ENCODE measurements at places on chromosomes 13 and 19.
A peak's percentile ranks its signal among the peaks of the same experiment; 100 is the strongest.

- no peak for DNase-seq
Measured at GRCh38 chr13:30107121-30107520, 200.2 kb downstream of the KATNAL1 start.

- no peak for DNase-seq
Measured at GRCh38 chr13:99376132-99376531, 68.9 kb upstream of the GPR183 start.

DNA sequence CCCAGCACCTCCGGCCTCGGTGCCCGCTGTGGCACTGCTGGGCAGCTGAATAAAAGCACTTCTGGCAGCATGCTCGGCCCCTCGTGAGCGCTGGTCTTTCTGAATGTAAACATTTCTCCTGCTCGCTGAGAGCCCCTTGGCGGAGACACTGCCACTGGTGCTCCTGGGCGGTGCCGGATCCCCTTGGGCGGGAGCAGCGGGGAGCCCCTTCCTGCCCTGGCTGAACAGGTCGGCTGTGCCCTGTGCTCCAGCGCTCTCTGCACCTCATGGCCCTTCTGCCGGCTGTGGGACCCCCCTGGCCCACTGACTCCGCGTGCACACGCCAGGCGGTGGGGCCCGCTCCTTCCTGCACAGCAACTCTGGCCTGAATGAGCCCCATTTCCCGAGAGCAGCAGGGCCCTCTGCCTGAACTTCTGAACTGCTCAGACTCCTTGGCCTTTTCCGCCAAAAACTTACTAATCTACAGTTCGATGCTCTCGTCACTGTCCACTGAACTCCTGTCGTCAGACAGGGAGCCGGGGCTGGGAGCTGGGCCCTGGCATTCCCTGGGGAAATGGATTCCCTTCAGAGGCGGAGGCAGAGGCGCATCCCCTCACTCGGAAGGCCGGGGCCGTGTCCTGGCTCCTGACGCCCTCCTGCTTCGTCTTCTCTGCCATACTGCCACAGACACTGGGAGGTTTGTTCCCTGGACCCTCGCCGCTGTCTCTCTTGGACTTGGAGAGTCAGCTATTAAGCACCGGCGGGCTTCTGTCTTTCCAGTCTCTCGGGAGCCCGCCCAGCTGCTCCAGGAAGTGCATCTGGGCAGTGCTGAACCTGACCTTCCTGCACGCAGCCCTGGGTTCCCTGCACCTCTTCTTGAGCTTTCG, 14.2 kb downstream of the RB1 start:
- DNase-seq = no peak

DNA sequence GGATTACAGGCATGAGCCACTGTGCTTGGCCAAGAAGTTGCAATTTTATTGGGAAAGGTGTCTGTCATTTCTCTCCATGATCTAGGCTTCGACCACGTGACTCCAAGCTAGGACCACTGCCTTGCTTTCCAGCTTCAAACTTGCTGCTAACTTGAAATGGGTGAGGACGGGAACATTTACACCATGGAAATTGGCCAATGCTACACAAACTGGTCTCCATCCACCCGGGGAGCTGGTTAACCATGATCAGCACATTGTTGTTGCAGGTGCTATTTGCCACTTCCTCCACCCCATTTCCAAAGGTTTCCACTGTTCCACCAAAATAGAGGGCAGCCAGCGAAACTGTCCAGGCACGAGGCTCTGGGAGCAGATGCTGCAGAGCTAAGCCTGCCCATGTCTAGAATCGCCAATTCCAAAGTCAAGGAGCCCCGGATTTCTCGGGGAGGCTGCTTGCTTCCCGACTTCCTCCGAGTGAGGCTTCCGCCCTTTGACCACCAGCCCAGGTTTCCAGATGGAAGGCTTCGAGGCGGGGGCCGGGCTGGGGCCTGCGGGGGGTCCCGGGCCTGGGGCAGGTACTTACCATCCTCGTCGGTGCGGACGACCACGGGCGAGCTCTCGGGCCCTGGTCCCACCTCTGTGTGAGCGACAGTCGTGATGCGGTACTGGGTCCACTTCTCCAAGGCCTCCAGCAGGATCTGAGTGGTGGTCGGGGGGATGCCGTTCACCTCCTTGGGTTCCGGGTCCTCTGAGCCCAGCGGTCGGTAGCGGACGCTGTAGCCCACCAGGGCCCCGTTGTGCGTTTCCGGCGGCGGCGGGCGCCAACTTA, 109.7 kb downstream of the PTPRS start:
- no peak for DNase-seq

DNA sequence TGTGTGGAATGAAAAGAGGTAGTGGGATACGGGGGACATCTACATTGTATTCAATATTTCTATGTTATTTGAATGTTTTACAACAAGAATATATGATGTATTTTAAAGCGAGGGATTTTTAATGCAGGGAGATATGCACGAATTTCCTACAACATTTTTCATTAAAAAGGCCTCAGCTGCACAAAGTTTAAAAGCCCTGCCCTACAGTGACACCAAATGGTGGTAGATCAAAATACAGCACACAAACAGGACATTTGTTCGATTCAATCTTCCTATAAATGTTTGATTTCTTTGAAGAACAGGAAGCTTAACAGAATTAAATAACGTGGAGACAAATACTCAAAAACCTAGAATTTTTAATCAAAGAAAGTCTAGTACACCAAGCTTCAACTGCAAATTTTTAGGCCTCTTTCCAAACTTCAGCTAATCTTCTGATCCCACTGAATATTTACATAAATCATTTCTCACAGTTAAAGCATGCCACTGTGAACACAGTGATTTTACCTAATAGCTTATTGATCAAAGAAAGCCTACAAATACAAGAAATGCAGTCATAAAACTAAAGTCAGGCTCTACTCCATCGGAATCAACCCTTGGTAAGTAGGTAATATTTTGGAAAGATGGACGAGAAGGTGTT, 257.2 kb downstream of the DIAPH3 start:
- DNase-seq = peak; percentile 43

DNA sequence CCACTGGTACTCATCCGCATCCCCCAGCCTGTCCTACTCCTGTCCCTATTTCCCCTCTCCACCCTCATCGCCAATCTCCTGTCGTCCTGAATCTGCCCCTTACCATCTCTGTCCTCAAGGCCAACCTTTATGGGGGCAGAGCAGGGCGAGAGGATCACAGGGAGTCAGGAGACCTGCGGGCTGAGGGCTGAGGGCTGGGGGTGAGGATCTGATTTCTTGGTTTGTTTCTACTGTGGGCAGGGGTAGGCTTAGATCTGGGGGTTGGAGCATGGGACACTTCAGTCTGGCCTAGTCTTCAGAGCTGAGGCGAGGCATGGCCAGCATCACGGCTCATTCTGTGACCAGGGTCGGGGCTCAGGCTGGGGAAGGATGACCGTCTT, 16.5 kb upstream of the ERCC1 start:
- DNase-seq = no peak

- no peak for DNase-seq
Measured at GRCh38 chr13:109809216-109809932, 23.0 kb upstream of the IRS2 start.

- DNase-seq = no peak
Measured at GRCh38 chr19:40576151-40576584, 505 bp upstream of the SHKBP1 start.

GRCh38 chr13:50366488-50367174, 351.4 kb downstream of the KCNRG start:
- DNase-seq = no peak

DNA sequence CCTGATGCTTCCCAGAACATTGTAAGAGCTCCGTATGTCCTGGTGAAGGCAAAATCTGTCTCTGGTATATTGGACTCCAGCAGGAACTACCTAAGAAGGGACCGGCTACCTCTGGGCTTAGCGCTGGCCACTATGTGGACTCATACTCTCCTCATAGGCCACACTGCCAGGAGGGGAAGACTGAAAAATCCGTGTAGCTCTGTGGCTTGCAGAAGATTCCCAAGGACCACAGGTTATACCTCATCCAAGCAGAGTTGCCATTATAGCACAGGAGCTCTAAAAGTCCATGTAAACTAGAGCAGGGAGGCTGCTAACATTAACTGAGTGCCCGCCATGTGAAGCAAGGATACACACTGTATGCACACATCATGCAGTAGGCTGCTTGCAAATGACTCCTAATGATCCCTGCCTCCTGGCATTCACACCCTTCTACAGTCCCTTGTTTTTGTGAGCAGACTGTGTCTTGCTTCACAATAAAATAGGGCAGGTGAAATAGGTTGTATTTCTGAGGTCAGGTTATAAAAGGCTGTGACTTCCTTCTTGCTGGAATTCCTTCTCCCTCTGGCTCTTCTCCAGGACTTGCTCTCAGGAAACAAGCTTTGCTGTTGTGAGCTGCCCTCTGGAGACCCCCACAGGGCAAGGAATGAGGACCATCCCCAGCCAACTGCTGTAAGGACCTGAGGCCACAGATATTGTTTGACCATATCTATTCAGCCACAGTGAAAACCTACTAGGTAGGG, 192.6 kb upstream of the UBL3 start:
- DNase-seq = no peak

- DNase-seq = peak; percentile 46
Measured at GRCh38 chr19:48780631-48781391, 25.5 kb downstream of the FGF21 start.

DNA sequence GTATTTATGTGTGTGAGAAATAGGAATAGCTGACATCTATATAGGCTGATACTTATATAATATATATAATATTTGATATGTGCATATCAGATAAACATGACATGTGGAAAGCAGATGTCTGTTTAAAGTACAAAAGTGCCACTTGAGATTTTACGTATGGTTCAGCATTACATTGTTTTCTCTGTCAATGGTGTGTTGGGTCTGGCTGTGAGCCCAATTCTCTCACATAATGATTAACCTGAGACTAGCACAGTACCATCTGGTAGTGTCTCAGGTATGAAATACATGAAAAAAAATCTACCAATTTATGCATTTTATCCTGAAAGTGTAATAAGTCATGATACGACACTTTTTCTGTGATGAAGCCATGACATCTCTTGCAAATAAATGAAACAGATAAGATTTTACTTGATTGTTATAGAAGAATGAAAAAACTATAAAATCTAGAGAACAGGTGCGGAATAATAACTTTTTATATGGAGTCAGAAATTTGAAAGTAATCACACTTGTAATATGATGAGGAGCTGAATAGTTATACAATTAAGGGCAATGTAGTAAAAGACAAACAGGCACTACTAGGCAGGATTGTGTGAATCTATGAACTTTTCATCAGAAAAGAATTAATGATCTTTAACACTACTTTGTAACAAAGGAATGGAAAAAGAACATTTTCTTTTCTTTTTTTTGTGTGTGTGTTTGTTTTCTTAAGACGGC, 1405.0 kb downstream of the OLFM4 start:
- DNase-seq = no peak

GRCh38 chr19:33499248-33499647, 22.3 kb downstream of the PEPD start:
- no peak for DNase-seq

DNA sequence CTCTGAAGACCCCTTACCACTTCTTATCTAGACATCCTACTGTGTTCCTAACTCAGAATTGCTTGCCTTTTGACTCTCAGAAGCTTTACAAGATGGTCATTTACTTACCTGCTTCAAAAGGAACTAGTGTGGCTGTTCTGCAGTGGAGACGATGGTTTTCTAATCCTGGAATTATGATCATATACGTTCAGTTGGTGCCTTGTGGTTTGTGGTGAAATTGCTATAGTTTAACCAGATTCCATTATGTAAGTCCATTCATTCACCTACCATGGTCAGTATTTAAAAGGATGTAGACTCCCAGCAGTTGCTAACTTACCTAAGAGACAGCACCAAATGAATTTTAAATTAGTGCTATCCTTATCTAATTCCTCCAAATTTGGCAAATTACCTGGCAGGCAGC, 210.9 kb downstream of the SHISA2 start:
- DNase-seq = no peak

GRCh38 chr19:3279306-3279705, 54.8 kb downstream of the CELF5 start:
- no peak for DNase-seq

DNA sequence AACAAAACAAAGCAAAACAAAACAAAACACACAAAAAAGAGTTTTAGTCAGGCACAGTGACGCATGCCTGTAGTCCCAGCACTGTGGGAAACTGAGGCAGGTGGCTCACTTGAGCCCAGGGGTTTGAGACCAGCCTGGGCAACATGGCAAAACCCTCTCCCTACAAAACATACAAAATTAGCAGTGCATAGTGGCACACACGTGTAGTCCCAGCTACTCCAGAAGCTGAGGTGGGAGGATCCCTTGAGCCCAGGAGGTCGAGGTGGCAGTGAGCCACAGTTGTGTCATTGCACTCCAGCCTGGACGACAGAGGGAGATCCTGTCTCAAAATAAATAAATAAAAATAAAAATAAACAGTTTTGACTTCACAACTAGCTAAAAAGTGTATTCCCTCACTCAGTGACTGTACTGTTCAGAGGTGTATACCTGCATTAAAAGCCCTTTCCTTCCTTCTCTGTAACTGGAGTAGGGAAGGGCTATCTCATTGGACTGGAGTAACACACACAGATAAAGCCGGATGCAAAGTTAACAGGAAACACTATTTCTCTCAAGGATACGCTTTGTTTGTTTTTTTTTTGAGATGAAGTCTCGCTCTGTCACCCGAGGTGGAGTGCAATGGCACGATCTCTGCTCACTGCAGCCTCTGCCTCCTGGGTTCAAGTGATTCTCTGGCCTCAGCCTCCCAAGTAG, 3.7 kb upstream of the BAX start:
- DNase-seq = no peak

DNA sequence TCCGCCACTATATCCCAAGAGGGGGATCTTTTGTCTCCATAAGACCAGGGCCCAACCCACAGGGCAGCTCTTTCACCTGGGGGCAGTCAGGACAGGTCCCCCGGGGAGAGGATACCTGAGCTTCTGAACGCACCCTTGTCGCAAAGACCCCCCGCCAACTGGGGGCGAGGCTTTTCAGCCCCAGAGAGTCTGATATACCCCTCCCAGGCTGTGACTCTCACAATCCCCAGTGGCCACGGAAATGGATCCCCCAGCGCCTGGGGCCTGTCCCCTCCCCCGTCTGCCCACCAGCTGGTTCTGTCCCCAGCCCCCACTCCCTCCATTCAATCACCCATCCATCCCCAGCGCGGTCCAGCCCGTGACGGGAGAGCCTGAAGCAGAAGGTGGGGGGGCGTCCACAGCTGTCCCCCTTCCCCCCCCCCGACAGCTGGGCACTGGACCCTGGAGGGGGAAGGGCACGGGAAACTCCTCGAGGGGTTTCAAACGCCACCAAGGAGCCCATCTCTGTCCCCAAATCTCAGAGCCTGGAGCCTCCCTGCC, 823 bp downstream of the DOCK6 start:
- no peak for DNase-seq

DNA sequence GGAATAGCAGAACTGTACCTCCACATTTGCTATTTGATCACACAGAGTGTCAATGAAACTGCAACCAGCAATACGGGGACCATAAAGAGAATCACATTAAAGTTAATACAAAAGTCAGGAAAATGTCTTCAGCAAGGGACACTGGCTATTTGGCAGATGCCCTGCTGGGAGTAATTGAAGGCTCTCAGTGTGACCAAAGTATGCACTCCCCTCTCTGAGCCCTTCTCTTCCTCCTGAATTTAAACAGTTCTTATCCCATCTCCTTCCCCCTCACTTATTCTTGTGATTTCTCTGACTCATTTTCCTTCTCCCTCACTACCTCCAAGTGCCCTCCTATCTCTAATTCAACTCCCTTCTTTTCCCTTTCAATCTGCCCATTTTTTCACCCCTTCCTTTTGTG, 117.7 kb downstream of the ENOX1 start:
- no peak for DNase-seq

Measured in MCF 10A (cell line).